ENCODE measurements at places on chromosomes 2 and 18.

DNA sequence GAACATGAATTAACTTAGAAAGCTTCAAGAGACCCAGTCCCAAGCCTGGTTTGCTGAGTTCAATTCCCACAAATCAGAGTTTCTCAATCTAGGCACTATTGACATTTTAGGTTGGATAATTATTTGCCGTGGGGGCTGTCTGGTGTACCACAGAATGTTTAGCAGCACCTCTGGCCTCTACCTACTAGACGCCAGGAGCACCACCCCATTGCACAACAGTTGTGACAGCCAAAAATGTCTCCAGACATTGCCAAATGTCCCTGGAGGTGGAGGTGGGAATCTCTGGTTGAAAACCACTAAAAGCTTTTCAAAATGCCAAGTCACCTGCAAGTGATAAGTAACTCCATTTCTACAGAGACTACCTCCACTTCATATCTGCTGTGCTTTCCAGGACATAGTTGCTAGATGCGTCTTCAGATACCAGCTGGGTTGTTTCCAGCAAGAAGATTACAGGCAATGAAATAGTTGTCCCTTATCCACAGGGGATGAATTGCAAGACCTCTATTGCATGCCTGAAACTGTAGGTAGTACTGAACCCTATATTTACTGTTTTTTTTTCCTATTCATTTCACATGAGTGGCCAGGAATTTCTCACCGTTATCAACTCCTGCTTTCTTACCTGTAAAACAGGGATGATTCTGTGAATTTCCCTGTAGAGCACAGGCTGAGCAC lies 554.3 kb downstream of the ZEB2 start:
- DNase-seq, result no peak

DNA sequence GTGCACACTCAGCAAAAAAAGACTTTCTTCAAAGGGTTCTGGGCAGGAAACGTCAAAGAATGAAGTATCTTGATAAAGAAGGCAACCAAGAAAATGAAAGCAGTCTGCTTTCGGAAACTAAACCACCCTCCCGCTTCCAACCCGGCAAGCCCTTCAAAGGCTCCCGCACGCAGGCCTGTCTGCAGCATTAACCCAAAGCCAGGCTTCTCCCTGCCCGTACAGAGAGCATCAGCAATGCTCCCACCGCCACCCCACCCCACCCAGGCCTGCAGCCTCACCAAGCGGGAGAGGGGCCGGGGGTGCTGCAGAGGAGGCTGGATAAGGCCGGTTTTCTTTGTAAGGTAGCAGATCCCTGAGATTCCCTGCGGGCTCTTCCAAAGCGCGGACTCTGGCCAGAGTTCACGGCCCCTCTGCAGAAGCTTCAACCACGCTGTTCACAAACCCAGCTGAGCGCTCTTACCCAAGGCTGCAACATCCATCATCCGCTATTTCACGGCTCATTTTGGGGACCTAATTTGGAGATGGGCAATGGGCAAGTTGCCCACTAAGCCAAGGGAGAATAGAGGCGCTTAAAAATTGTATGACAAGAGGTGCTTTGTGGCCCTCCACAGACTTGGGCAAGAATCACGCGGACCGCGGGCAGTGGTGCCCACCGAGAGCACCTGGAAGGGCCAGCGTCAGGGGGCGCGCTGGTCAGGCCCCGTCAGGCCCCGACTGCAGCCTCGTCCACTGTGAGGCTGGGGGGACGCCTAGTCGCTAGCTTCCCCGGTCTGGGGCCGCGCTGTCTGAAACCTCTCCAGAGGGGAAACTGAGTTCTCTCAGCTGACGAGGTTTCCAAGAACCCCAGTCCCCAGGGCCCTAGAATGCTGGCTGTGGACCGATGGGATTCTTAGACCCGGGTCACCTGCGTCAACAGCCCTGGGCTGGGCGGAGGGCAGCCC lies 225.4 kb upstream of the ID2 start:
- DNase-seq, result no peak

GRCh38 chr2:20138696-20139095 lies 86.2 kb downstream of the SDC1 start:
- no peak for DNase-seq

DNA sequence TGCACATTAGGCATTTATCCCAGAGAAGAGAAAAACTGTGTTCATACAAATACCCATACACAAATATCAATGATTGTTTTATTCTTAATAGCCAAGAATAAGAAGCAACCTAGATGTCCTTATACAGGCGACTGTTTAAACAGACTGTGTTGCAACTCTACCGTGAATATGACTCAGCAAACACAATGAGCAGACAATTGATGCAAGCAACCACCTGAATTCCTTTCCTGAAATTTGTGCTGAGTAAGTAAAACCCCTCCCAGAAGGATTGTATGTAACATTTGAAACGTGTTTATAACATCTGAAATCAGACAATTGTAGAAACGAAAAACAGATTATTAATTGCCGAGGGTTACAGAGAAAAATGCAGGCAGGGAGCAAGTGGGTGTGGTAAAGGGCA lies 621.9 kb upstream of the SOX11 start:
- DNase-seq, result peak; percentile 24

DNA sequence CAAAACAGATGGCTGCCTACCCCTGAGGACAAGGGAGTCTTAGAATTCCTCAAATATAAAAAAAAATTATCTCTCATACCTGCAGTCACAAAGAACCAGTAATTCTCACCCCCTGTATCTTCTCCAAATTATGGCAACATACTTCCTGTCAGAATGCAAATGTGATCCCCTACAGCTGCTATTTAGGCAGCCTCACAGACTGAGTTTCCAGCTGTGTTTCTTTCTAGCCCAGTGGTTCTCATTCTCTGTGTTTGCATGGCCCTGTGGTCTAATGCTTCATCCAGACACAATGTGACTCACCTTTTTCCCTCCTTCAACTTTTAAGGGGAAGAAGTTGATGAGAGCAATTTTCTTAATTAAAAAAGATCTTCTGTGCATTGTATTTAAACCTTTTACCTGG lies 726.3 kb downstream of the TSN start:
- DNase-seq, result peak; percentile 6

GRCh38 chr2:165745916-165746315 lies 48.1 kb downstream of the GALNT3 start:
- no peak for DNase-seq

DNA sequence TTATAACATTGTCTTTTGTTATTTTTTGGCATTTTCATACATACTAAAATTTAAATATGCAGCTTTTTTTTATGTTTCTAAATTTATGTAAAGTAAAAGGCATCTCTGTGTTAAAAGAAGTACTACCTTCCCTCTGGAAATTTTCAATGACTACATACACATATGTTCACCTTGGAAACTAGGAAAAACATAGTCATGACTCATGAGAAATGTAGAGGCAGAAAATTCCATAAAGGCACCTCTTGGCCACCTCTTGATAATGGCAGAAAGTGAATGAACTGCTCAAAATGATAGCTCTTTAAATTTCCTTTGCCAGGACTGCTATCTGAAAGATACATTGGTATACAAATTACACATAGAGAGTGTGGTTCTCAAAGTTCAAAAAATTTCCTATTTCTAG lies 889.1 kb upstream of the ZEB2 start:
- DNase-seq, result peak; percentile 21

DNA sequence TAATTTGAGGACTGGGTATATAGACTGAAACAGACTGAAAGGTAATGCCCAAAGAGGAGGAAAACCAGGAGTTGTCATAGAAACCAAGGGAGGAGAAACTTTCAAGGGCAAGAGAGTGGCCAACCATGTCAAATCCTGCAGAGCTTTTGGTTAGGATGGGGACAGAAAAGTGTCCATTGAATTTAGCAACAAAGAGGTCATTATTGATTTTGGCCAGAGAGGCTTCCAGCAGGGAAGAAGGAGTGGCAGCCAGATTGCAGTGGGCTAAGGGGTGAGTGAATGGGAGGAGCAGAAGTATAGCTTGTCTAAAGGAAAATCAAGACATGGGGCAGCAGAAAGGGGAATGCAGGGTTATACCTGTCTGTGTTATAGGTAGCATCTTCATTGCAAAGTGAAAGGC lies 194.0 kb downstream of the CAMKMT start:
- DNase-seq, result no peak

GRCh38 chr2:173307293-173307692 lies 47.4 kb upstream of the CDCA7 start:
- peak; percentile 7 for DNase-seq

- no peak for DNase-seq
Measured at GRCh38 chr18:39238981-39239660, 1673.5 kb upstream of the CELF4 start.

DNA sequence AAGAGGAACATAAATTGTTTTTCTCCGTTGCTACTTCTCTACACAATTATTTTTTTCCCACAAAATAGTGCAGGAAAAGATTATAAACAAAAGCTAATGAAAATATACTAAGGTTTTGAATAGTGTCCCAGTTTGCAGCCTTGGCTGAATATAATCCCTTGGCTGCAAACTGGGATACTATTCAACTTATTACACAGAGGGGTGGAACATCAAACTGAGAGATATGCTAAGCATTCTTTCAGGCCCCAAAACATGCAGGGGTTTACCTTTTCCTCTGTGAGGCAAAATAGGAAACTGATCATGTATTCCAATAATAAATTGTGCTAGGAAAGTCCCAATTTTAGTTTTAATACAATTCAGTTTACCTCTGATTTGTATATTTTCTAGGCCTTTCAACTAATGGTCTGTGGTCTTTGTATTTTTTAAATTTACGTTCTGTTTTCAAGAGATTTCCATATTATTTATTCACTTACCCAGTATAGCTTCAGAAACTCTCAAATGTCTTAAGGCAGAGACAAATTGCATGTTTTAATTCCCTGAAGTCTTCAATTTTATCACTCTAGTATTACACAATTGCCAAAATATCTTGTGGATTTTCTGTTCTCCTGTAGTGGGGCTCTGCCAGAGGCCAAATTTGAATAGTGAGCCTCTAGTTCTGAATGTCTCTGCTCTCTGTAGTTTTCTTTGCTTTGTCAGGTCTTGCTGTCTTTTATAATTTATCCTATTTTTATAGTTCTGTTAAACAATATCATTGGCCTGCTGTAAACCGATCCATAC lies 63.9 kb downstream of the PPP1R1C start:
- no peak for DNase-seq

GRCh38 chr2:29397039-29397438 lies 281.8 kb downstream of the CLIP4 start:
- DNase-seq, result no peak

- DNase-seq, result no peak
Measured at GRCh38 chr2:65275141-65275915, 47.7 kb downstream of the ACTR2 start.

- peak; percentile 72 for DNase-seq
Measured at GRCh38 chr2:168559187-168559586, 103.1 kb downstream of the CERS6 start.

GRCh38 chr2:28334527-28334894 lies 58.1 kb upstream of the FOSL2 start:
- DNase-seq, result no peak

DNA sequence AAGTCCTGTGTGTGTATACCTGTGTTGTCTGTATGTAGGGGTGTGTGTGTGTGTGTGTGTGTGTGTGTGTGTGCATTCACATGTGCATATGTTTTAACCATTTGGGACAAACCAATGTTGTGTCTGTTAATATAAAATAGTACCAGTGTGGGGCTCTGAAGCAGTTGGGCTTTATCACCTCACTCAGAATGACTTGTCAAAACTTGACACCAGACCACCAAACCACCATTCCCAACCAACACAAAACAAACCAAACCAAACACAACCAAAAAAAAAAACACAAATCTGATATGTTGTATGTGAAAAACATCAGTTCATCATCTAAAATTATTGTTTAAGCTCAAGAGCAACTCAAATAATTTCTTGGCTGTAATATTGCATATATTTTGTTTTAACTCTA lies 42.1 kb downstream of the CALCRL start:
- no peak for DNase-seq
